ENCODE measurements at places on chromosomes 7 and 10.

DNA sequence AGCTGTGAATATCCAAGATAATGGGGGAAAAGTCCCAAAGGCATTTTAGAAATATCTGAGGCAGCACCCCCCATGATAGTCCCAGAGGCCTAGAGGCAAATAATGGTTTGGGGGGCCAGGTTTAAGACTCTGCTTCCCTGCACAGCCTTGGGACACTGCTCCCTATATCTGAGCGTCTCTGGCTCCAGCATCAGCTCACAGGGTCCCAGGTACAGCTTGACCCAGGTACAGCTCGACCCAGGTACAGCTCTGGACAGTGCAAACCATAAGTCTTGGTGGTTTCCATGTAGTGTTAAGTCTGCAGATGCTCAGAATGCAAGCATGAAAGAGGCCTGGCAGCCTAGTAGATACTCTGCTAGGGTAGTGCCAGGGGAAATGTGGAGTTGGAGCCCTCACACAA, 47.0 kb upstream of the VWDE start:
- DNase-seq = no peak

DNA sequence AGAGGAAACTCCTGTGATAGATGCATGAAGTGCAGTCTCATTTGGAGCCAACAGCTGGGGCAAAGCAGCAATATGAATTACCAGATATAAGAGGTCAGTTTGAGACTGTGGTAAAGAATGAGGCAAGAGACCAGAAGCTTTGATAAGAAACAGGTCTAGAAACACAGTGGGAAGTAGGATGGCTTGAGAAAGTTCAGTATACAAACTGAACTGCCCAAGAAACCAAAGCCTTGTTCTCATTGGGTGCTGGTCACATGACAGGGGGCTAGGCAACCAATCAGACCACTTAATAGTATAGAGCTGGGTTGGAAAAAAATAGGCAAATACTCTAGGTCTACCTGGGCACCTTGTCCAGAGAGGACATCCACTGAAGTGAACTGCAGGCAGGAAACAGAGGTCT, 46.2 kb upstream of the PLCE1 start:
- no peak for DNase-seq

GRCh38 chr7:92303761-92304160, 58.0 kb downstream of the ANKIB1 start:
- DNase-seq = no peak

GRCh38 chr7:147982307-147982706, 608.3 kb upstream of the C7orf33 start:
- DNase-seq = no peak

GRCh38 chr7:122485856-122486255, 181.3 kb upstream of the FEZF1 start:
- no peak for DNase-seq

- no peak for DNase-seq
Measured at GRCh38 chr10:55485827-55486226, 684.8 kb upstream of the PCDH15 start.

- no peak for DNase-seq
Measured at GRCh38 chr7:1715671-1716074, 45.6 kb downstream of the ELFN1 start.

GRCh38 chr7:48049850-48050249, 14.5 kb downstream of the C7orf57 start:
- no peak for DNase-seq

DNA sequence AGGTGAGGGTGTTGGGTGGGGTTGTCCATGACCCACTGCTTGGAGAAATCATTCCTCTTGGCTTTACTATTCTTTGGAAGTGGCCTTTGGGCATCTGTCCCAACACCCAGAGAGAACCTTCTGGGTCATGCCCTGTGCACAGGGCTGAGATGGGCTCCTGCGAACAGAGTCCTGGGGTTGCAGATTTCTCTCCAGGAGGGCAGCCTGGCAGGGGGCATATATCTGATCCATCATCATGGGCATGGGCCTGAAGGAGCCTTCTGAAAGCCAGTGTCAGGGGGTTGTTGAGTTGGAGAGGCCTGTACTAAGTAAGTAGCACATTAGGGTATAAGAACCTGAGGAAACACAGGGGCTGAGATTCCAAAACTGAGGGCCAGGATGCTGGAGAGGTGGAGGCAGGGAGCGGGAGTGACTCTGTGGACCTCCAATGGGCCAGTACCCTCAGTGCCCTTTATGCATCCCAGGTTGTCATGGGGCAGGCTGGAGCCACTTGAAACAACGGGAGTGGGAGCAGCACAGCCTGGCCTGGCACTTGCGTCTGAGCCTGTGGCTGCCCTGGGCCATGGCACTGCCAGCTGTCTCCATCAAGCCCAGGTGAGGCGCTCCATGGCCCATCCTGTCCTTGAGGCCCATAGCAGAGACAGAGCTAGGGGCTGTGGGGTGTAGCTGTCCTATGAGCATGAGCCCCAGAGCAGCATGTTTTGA, 203.7 kb downstream of the GRID1 start:
- no peak for DNase-seq

GRCh38 chr10:14889318-14889717, 10.7 kb downstream of the SUV39H2 start:
- DNase-seq = peak; percentile 22
